Stimulated activated CD8-positive, alpha-beta memory T cell treated with anti-CD3 and anti-CD28 coated beads, Interleukin-4, amount 100 ng/mL, for 1 hour (primary cell): ENCODE measurements at places on chromosomes 16 and 17.

DNA sequence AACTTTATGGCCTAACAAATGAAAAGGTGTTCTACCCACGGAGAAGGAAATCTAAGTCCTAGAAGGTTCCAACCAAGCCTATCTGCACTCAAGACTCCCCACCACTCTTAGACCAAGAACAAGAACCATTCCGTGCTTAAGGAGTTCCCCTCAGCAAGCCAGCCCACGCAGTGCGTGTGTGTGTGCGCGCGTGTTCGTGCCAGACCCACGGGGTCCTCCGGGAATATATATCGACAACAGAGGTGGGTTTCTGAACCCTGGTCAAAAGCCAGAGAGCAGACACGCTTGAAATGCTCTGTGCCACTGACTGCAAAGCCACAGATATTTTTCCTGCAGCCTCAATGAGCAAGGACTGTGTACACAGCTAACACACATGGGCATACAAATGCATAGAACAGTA lies 70.7 kb downstream of the SLC39A11 start:
- DNase-seq = no peak

GRCh38 chr16:23288726-23289512 lies 13.2 kb upstream of the SCNN1B start:
- DNase-seq = no peak

- DNase-seq = no peak
These were observed 4.9 kb upstream of the NDRG4 start for GRCh38 chr16:58494981-58495520.

DNA sequence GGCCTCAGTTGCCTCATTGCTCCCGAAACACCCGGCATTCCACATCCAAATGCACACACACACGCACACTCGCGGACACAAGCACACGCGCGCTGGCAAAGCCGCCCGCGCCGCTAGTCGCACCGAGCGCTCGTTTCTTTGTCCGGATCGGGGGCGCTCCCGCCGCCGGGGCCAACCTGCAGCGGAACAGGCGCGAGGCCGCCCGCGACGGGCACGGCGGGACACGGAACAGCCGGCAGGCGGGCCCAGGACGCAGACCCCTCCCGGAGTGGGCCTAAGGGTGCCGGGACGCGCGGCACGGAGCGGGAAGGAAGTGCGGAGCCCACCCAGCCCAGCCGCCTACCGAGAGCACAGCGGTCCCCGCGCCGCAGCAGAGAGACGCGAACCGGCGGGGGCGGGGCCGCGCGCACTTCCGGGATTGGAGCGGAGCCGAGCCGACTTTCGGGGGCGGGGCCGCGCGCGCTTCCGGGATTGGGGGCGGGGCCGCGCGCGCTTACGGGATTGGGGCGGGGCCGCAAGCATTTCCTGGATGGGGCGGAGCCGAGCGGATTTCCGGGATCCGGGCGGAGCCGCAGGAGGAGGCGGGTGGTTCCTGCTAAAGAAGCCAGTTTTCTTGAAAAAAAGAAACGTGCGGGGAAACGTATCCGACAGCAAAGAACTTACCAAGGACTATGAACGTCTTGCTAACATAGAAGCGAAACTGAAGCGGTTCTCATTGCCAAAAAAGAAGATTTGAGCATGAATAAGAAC lies at the start of gene CYBC1:
CYBC1 (minus strand) TSS at position 396 of the 750 bp plus-strand sequence. CDS start 1,498 bp downstream, outside the sequence.
- DNase-seq = peak; percentile 86

GRCh38 chr16:14562691-14563491 lies 67.2 kb downstream of the PARN start:
- no peak for DNase-seq

DNA sequence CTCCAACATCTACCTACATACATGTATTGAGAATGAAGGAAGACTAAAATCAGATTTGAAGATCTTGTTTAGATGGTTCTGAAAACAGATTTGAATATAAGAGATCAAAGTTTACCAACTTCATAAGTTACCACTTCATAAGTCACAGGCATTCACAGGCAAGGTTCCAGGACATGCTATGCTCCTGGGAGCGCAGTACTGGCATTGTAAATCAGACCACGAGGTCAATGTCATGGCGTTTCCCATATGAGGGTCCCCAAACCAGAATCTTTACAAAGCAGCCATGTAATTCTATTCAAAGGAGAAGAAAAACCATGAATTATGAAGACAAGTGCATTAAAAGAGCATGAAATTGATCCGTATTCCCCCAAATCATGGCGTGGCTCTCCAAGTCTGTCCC lies 3.0 kb downstream of the CDH11 start:
- DNase-seq = no peak

GRCh38 chr16:49919327-49919726 lies 63.4 kb upstream of the ZNF423 start:
- no peak for DNase-seq

GRCh38 chr16:86850670-86851069 lies 272.3 kb downstream of the FOXL1 start:
- no peak for DNase-seq

DNA sequence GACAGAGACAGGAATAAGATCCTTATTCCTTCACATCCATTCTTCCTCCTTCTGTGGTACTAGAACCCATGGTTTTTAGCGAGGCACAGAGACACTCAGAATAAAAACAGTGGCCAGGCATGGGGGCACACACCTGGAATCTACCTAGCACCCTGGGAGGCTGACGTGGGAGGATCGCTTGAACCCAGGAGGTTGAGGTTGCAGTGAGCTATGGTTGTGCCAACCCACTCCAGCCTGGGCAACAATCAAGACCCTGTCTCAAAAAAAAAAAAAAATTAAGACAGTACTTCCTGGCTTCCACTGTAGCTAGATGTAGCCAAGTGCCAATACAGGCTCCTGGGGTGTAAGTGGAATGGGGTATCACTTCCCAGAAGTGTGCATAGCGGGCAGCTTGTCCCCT lies 7.4 kb upstream of the SPNS1 start:
- no peak for DNase-seq

DNA sequence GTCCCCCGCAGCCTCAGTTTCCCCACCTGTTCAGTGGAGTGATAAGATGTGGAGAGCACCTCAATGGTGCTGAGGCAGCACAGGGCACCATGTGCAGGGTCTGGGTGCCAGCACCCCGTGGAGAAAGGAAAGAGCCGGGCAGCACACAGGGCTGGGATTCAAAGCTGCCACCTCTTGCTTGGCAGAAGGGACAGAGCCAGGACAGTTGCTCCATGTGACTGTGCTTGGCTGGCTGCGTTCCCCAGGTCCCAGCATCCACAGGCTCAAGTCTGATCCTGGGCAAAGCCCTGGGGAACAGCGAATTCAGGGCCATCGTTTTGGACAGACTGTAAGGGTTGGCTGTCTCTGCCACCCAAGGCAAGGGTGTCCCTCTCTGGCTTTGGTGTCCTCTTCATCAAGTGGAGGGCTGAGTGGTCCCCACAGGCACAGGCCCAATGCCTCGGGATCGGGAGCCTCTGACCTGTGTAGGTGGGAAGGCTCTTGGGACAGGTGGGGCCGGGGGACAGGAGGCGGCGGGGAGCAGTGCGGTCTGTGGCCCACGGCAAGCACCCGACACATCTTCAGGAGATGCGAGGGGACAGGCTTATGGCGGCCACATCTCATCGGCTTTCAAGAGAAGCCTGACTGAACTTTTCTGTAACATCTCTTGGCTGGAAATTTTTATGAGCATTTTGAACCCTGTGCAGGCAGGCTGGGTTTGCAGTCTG lies 8.5 kb downstream of the ZNF469 start:
- DNase-seq = no peak

GRCh38 chr17:13415871-13416416 lies 185.8 kb downstream of the HS3ST3A1 start:
- no peak for DNase-seq

GRCh38 chr17:48123111-48123510 lies 15.5 kb downstream of the SNX11 start:
- no peak for DNase-seq

- no peak for DNase-seq
These were observed 230.7 kb downstream of the IRX3 start for GRCh38 chr16:54055864-54056263.

DNA sequence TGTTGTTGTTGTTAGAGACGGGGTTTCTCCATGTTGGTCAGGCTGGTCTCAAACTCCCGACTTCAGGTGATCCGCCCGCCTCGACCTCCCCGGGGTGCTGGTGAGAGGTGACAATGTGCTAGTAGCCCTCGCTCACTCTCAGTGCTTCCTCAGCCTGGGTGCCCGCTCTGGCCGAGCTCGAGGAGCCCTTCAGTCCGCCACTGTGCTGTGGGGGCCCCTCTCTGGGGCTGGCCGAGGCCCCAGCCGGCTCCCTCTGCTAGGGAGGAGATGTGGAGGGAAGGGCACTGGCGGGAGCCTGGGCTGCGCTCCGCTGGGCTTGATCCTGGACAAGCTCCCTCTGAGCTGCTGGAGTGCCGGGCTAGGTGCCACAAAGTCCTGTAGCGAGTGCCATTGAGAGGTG lies 21.7 kb upstream of the RBL2 start:
- no peak for DNase-seq

DNA sequence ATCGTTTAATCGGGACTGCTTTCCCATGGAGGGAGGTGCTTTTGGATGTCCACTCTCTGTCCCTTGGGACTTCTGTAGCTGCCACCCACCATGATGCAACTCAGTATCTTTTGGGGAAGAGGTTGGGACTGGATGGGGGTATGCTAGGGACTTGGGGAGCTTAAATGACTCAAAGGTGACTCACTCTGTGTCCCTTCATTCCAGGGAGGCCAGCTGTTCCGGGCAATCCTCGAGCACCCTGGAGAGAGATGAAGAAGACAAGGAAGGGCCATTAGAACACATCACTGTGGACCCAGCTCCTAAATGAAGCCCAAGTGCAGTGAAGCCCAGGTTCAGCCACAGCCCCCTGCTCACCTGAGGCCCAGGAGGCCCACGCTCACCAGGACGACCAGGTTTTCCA lies 4.6 kb downstream of the COL1A1 start:
- no peak for DNase-seq

GRCh38 chr17:77769215-77769614 lies 189.3 kb upstream of the TNRC6C start:
- DNase-seq = no peak

GRCh38 chr17:71501711-71502110 lies 619.1 kb upstream of the SOX9 start:
- no peak for DNase-seq

- no peak for DNase-seq
These were observed 386.4 kb upstream of the TNRC6C start for GRCh38 chr17:77572065-77572601.

GRCh38 chr17:55451203-55451641 lies 29.6 kb upstream of the MMD start:
- no peak for DNase-seq

GRCh38 chr16:5653041-5653440 lies 555.4 kb upstream of the EEF2KMT start:
- no peak for DNase-seq

GRCh38 chr17:58572846-58573245 lies 58.4 kb upstream of the MTMR4 start:
- DNase-seq = no peak

DNA sequence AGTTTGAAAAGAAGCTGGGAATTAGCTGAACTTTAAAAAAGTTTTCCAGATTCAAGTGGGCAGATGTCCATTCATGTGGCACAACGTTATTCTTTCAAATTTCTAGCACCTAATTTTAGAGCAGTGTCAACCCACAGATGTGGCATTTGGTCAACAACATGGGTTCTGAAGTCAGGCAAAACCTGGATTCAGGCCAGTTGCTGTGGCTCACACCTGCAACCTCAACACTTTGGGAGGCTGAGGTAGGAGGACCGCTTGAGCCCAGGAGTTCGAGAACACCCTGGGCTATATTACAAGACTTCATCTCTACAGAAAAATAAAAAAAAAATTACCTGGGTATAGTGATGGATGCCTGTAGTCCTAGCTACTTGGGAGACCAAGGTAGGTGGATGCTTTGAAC lies 380.2 kb upstream of the SALL1 start:
- no peak for DNase-seq

GRCh38 chr17:59389066-59389465 lies 57.6 kb downstream of the YPEL2 start:
- no peak for DNase-seq
